Activated CD4-positive, alpha-beta T cell treated with anti-CD3 and anti-CD28 coated beads for 4 hours (primary cell): ENCODE measurements at places on chromosomes 2 and 18.

DNA sequence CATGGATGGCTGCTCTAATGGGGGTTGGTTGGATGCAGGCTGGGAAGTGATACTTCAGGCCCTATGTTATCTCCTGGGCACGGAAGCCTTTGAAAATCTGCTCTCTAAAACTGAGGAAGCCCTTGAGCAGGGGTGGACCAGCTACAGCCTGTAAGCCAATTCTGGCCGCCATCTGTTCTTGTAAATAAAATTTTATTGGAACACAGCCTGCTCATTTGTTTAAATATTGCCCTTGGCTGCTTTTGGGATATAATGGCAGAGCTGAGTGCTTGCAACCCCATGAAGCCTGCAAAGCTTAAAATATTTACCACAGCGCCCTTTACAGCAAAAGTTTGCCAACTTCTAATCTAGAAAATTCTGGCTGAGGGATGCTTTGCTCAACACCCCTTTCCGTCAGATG lies 11.9 kb upstream of the IGFBP2 start:
- no peak for DNase-seq

GRCh38 chr2:41580806-41581205 lies 467.0 kb upstream of the PKDCC start:
- DNase-seq = no peak

DNA sequence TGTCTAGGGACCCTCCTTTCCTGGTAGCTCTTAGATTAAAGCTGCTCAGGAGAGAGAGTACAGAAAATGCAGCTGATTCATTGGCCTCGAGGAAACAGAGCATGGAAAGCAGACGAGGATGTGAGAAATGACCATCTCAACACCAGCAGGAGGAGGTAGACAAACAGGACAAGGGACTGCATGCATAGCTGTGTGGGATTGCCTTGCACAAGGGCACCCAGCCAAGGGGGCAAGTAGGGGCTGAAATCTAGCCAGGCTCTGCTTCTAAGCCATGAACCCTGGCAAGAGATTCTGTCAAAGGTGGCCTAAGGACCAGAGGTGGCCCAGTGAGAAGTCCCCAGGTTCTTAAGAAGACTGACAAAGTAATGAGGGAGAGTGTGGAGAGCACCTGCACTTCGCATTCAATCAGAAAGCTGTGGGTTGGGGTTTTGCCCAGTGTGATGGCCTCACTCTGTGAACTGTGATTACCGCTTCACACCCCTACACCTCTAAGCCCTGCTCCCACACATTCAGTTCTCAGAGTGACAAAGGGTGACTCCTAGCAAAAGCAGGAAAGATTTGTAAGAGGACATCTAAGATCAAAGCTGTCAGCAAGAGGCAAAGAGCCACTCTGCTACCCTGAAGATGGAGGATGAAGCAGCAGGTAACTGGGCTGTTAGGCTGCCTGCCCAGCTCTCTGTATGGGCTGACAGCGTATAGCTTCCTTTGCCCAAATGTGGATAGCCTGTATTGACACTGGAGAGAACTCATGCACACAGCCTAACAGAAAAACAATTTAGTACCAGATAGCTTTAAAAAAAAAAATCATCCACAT lies 151.3 kb upstream of the PELI1 start:
- DNase-seq = no peak

- no peak for DNase-seq
These were observed 78.0 kb downstream of the LIPG start for GRCh38 chr18:49639643-49640391.

DNA sequence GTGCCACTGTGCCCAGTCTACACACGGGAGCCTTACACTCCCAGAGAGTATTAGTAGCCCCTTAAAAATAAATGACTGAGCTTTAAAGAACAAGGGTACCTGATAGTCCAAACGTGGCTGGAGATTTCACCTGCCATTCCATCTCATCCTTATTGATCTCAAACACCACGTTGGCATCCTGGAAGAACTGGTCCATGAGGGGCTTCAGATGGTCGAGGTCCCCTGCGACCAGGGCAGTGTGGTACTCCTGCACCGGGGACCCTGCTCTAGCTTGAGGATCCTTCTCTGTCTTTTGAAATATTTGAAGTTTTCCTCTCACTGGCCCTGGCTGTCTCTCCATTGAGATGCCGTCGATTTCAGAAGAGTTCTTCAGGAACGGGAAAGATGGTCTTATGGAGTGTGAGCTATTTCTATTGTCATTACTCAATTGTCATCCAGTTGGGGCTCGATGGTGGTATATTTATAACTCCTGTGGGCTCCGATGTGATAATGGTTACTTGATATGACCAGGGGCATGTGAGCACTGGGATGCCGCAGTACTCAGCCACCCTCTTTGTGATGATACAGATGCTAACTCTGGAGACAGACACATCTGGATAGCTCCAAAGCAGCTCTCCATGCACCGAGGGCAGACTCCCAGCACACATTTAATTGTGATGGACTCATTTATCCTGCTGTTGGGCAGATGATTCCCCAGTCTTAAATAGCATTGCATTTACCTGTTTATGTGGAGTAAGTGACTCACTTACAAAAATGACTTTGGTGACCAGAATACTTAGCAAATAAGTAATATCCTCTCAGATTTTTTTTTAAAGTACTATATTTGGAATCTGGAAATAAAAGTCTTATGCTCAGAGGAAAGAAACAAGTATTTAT lies 22.8 kb downstream of the ASB18 start:
- no peak for DNase-seq

GRCh38 chr2:28527196-28527595 lies 31.3 kb downstream of the PLB1 start:
- DNase-seq = no peak

- DNase-seq = no peak
These were observed 11.4 kb downstream of the G6PC2 start for GRCh38 chr2:168912466-168912865.
